SHP77 treated with DMSO at 0.1 percent for 48 hours (cell line): ENCODE measurements at places on chromosomes 1 and 21.

GRCh38 chr1:44261962-44262361 lies 48.7 kb downstream of the DMAP1 start:
- no peak for DNase-seq

GRCh38 chr1:48853006-48853405 lies 76.3 kb upstream of the BEND5 start:
- no peak for DNase-seq

DNA sequence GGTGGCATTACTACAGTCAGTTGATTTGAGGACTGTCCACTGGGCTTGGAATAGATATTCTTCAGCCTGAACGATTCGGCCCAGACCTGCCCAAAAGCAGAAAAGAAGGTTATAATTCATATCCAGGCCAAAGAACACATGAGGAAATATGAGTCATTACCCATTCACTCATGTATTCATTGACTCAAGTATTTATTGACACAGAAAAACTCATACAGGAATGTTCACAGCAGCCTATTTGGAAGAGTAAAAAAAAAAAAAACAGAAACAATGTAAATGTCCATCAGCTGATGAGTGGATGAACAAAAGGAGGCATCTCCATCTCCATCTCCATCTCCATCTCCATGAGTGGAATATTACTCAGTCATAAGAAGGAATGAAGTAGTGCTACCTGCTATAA lies 15.9 kb downstream of the ZMYND12 start:
- DNase-seq = no peak

DNA sequence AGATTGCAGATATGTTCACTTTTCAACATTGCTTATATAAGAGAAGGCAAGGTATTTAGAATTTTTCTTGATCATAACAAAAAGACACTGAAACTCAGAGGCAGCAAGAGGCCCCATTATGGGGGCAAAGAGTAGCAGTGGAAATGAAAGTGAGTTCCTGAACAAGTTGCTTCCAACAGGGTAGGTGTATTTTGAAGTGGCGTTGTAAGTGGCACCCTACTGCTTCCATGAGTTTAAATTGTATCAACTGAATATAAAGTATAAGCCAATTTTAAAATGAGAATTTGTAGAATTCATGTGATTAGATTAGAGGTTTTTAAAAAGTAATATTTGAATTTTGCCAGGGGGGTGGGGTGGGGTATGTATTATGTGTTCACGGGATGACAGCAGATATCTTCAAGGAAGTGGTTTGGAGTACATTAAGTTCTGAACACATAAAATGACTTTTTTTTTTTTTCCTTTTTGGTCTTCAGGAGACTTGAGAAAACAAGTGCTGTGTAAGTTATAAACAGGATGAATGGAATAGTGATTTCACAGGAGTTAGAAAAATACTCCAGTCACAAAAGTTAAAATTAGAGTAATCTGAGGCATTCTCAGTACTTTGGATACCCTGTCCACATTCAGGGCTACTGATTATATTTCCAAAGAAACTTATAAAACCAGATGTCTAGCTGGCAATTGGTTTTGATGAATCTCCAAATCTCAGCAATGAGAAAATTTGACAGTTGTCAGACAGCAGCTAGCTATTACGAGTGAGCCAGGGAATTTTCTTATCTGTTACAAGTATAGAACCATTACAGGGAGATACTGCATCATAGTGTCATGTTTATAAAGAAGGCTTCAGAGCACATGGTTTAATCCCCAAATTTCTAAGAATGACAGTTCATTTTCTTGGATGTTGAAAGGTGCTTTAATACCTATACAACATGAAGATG lies 182.0 kb downstream of the ST6GALNAC3 start:
- DNase-seq = no peak

DNA sequence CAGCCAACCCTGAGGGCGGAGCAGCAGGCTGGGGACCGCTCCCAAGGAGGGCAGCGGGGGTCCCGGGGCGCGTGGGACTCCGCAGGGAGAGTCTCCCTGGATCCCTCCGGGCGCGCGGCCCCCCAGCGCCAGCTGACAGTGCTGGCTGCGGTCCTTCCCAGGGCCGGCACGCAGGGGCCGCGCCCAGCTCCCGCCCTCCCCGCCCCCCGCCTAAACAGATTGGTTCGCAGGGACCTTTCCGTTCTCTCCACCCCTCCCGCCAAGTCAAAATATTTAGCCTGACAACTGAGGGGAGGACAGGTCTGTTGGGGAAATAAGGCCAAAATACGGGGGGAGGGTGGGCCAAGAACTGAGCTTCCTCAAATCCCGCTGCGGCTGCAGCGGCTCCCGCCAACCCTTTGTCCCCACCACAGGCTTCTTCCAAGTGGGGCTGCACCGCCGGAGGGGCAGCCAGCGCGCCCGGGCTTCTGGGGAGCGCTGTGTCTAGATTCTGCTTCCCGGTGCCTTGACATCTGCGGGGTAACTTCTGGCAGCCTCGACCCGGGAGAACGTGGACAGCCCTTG lies at the start of gene INSRR:
Gene INSRR (minus strand): TSS at position 159 of the 564 bp plus-strand sequence. CDS start 496 bp downstream, outside the sequence.
- no peak for DNase-seq

DNA sequence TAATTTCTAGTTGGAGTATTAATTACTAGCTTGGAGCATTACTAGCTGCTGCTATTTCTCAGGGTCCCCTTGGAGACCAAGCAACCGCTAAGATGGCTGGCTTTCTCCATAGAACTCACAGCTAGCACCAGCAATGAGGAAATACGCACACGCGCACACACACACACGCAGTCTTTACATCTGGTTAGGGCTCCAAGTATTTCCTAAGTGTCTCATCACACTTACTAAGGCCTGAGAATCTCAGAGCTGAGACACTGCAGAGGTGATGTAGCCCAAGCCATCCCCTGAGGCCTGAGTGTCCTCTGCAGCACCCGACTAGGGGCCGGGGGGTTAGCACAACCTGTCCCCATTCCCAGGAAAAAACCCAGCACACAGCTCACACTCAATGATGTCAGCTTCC lies 42.5 kb downstream of the ITPKB start:
- DNase-seq = no peak

DNA sequence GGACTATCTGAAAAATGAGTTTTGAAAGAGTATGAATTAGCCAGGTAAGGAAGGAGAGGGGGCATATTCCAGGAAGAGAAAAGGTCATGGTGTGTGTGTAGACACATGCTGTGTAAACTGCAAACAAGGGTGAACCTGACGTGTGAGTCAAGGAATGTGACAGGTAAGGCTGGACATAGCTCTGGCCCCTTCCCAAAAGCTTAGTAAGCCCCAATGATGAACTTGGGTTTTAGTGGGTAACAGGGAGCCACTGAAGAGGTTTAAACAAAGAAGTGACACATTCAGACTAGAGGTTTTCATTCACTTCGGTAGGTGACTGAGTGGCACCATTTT lies 36.7 kb downstream of the EGLN1 start:
- DNase-seq = no peak

- no peak for DNase-seq
These were observed 111.1 kb downstream of the GLUL start for GRCh38 chr1:182280504-182280900.

DNA sequence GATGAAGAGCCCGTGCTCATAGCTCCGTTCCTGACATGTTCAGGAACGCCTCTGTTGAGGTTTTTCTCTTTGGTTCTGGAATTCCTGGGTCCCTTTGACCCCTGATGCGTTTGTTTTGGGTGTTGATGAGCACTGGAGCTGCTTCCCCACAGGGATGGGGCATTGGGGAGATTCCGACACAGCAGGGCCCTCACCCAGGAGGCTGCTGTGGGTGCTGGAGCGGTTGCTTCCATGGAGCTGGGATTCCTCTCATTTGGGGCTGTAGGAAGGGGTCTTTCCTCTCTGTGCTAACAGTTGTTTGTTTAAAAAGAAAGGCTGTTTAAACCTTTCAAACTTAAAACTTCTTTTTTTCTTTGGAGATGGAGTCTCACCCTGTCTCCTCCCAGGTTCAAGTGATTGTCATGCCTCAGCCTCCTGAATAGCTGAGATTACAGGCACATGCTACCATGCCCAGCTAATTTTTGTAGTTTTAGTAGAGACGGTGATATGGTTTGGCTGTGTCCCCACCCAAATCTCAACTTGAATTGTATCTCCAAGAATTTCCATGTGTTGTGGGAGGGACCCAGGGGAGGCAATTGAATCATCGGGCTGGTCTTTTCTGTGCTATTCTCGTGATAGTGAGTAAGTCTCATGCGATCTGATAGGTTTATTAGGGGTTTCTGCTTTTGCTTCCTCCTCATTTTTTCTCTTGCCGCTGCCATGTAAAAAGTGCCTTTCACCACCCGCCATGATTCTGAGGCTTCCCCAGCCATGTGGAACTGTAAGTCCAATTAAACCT lies 48.9 kb downstream of the SKI start:
- DNase-seq = no peak

- no peak for DNase-seq
These were observed 2.8 kb upstream of the SPSB1 start for GRCh38 chr1:9289711-9290485.

DNA sequence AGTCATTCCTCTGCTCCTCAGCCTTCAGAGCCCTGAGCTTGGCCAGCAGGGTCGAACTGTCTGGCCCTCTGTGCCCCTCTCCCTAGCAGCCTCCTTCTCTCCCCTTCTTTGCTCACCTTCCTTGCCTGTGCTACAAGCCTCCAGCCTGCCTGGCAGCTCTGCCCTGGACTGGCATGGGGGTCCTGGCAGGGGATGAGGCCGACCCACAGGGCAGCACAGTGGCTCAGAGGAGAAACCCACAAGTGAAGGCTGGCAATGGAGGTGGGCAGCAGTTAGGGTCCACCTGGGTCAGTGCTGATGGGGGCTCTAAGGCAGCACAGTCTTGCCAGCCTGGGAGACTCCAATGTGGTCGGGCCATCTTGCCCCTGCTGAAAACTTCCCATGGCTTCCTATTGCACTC lies 274.2 kb downstream of the GRIK3 start:
- DNase-seq = no peak

DNA sequence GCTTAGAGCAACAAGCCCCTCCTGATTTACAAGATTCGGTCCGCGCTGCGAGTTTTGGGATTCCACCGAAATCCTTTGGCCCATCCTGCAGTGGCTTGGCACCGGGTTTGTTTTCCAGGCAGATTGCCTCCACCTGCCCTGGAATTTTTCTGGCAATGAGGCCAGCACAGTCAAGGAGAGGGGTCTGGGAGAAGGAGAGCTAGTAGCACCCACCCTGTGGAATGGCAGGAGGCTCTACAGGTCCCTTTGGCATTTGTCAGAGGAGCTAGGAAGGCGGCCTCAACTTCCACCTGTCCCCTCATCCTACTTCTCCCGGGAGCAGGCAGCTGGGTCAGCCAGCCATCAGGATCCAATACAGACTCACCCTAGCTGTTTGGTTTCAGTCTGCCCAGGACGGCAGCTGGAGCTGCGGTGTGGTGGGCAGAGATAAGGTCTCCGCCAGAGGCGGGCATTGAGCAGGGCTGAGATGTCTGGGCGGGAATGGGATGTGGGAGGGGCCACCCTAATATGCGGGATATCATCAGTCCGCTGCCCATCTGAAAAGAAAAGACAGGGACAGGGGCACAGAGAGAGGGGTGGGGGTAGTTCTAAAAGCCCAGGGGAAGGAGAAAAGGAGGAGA lies 37.8 kb upstream of the PRELP start:
- no peak for DNase-seq

DNA sequence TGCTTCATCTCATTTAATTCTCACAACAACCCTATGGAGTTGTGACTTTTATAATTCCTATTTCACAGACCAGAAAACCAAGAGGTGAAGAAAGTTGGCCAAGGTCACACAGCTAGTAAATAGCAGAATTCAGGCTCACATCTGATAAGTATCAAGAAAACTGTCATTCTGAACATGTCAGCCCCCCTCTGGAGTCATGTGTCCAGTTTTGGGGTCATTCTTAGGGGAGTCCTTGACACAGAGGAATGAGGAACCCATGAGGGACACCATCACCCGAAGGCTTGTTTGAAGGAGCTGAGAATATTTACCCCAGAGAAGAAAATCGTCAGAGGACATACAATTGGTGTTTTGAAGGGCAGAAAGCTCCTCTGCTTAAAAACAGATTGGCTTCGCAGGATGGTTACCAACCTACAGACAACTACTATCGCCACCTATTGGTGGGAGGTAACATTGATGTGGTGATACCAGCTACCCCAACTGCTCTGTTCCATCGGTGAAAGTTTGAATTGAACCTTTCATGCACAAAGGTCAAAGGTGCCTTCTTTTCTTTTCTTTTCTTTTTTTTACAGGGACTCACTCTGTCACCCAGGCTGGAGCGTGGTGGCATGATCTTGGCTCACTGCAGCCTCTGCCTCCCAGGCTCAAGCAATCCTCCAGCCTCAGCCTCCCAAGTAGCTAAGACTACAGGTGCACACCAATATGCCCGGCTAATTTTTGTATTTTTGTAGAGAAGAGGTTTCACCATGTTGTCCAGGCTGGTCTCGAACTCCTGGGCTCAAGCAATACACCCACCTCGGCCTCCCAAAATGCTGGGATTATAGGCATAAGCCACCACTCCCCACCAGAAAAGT lies 31.3 kb downstream of the NCMAP start:
- DNase-seq = peak; percentile 53

GRCh38 chr1:230902349-230902923 lies 34.1 kb upstream of the C1orf198 start:
- DNase-seq = no peak

GRCh38 chr1:237152506-237153335 lies 110.7 kb downstream of the RYR2 start:
- no peak for DNase-seq

DNA sequence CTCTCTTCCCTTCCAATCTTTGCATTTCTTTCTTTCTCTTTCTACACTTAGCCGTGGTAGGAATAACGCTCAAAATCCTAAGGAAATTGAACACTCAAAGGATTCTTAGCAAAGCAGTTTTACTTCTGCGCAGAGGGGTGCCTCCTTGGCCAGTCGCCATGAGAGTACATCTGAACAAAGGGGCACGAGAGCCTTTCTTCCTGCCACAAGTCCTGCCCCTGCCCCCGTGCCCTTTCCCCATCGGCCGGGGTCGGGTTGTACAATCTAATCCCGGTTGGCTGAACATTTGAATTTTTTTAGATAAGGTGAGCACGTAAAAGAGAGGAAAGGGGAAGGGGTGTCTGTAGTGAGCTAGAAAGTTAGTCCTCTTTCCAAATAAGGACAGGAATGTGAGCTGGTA lies 28.6 kb upstream of the COL6A1 start:
- DNase-seq = no peak

DNA sequence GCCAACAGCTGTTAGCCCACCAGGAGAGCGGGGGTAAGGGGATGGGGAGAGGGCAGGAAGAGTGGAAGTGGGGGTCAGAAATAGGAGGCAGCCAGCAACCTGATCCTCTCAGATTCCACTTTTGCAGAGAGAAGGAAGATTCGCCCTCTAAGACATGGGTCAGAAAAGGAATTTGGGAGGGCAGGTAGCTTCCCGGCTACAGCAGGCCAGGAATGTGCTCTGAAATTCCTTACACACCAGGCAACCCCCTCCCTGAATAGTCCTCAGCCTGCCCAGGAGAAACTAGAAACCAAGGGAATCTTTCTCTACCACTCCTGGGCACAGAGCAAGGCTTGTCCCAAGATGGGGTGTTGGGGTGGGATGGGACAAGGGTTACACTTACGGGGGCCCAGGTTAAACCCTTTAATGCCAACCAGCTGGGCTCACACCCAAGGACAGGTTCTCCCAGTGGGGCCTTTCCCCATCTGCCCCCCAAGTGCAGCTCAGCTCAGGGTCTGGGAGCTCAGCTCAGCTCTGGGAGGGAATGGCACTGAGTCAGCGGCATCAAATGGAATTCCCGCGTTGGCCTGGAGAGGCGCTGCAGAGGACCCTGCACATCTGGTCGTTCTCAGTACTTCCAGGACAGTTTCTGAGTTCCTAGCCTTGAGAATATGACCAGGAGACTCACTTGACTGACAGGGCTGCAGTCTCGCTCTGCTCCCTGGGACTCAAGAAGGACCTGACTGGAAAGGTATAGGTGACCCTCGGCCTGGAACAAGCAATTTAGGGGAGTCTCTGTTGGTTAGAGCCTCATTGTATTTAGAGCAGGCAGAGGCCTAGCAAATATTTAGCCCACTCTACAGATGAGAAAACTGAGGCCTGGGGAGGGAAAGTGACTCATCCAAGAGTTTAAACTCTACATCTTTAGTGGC lies 761 bp downstream of the TNNT2 start:
- DNase-seq = no peak
